ENCODE measurements at places on chromosomes 13 and 19.

DNA sequence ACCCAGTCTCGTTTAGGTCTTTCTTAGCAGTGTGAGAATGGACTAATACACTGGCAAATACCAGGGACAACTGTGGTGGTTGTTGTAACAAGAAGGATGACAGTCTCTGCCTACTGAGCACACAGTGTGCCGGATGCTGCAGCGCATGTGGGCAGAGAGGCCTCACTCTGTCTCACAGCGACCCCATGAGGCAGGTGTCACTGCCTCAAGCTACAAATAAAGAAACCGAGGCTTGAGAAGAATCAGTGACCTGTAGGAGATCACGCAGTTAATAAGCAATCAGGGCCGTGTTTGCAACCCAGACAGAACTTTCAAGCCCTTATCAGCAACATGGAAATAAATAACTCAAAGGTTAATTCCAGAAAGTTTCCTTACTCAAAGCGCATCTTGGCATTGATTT lies 40.5 kb upstream of the GAS6 start:
- DNase-seq = peak; percentile 23

DNA sequence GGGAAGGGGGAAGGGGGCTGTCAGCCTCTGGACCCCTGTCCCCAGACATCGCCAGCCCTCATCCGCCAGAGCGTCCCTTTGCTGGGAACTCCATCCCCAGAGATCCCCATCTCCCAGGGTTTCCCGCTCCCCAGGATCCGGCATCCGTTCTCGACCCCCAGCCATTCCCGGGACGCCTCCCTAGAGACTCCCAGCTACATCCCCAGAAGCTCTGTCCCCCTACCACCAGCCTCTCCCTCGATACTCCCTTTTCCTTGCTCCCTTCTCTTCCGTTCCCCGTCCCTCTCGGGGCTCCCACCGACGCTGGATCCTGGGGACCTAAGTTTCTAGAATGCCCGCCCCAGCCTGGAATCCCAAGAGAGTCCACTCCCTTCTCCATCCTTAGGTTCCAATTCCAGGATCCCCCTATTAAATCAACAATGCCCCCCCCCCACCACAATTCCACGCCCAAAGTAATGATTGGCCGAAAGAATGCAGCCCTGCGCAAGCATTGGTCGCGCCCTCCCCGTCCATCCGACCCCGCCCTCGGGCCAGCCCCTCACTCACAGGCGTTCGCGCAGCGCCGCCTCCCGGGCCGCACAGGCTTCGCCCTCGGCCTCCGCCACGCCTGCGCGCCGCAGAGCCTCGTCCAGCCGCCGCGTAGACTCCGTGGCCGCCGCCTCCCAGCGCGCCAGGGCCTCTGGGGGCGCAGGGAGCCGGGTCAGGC lies 3.2 kb downstream of the CCDC194 start:
- peak; percentile 89 for DNase-seq

- no peak for DNase-seq
Observed at GRCh38 chr19:9139609-9140158, 513 bp upstream of the ZNF317 start.

- DNase-seq = no peak
Observed at GRCh38 chr13:60201286-60201685, 37.6 kb upstream of the DIAPH3 start.

GRCh38 chr13:104773775-104774174 lies 1707.6 kb upstream of the SLC10A2 start:
- no peak for DNase-seq

- DNase-seq = no peak
Observed at GRCh38 chr13:77477299-77477848, 58.1 kb upstream of the SCEL start.

GRCh38 chr13:36033035-36033434 lies 98.1 kb downstream of the DCLK1 start:
- no peak for DNase-seq

GRCh38 chr19:54905803-54906511 lies at the start of gene NCR1:
TSS of gene NCR1 (plus strand) at chr19:54906148. CDS start at chr19:54906188, 40 bp downstream.
- no peak for DNase-seq

DNA sequence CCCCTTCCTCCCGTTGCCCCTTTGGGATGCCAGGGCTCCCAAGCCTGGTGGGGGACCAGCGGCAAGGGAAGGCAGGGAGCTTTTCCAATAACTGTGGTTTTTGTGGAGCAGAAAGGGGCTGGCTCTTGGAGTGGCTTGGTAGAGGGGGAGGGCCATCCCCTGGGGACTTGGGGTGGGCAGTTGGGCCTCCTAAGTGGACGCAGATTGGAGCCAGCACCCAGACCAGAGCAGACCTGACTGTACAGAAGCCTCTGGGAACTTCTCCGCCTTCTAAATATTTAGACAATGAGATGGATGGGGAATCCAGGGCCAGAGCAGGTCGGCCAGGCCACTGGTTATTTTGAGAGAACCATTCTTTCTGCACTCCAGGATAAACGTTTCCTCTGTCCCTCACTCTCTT lies 4.2 kb downstream of the PTGIR start:
- no peak for DNase-seq

GRCh38 chr19:40080289-40080688 lies 10.5 kb downstream of the ZNF780A start:
- no peak for DNase-seq

- no peak for DNase-seq
Observed at GRCh38 chr13:111632906-111633305, 312.5 kb downstream of the TEX29 start.

GRCh38 chr13:30587231-30587630 lies 30.5 kb upstream of the USPL1 start:
- DNase-seq = no peak

GRCh38 chr13:76825430-76825829 lies 60.8 kb downstream of the KCTD12 start:
- DNase-seq = no peak

GRCh38 chr13:99897076-99897440 lies 74.5 kb downstream of the ZIC5 start:
- no peak for DNase-seq

GRCh38 chr13:31334547-31334946 lies 134.8 kb downstream of the B3GLCT start:
- DNase-seq = no peak

DNA sequence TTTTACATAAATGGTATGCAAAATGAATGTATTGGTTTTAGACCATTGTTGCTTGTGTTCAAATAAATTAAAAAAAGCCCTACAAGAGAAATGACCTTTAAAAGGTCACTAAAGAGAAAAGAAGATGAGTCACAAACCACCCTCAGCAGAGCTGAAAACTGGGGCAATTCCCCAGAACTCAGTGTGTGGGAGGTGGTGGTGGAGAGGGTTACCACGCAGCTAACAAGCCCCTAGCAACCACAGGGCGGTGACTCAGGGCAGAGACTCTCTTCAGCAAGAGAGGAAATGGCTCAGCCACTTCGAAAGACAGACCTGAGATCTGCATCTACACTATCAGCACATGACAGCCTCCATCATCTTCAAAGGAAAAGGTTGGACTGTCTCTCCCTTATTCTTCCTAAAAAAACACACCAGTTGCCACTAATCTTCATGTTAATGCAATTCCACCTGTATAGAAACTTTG lies 29.4 kb upstream of the NDFIP2 start:
- peak; percentile 76 for DNase-seq

- DNase-seq = no peak
Observed at GRCh38 chr13:29654384-29654783, 58.9 kb upstream of the SLC7A1 start.

GRCh38 chr13:80430561-80430960 lies 89.6 kb upstream of the SPRY2 start:
- DNase-seq = no peak

- DNase-seq = no peak
Observed at GRCh38 chr19:36449059-36449670, 30.7 kb upstream of the ZFP82 start.

DNA sequence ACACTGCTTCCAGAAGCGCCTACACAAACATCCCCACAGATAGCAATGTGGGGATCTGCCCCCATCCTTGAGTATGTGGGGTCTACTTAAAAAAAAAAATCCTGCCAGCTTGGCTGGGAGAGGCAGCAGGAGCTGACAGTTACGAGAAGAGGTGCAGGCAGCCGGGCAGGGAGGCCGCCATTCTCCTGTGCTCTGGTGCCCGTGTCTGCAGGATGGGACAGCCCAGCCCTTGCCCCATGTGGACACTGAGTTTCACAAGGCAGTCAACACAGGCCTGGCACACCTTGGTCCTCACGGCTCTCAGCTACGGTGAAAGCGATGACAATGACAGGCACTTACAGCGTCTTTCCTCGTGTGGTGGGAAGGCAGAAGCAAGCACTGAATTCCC lies 24.0 kb downstream of the MPND start:
- no peak for DNase-seq

DNA sequence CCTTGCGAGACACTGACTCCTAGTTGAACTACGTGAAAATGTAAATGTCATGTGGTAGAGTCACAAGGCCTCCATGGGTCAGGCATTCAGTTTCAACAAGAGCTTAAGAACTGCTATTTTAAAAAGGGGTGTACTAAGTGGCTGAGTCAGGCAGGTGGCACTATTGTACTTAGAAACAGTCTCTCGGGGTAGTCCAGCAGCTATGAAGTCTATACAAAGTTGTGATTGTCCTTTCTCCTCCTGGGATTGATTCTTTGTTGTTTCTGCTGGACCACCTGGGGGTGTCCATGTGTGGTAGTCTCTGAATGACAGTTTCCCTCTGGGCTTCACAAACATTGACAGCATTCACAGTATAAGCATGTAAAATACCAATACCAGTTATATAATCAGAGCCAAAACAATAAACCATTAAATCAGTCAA lies 33.0 kb downstream of the UGGT2 start:
- no peak for DNase-seq

GRCh38 chr13:52955472-52955874 lies 73.1 kb upstream of the OLFM4 start:
- DNase-seq = no peak

- no peak for DNase-seq
Observed at GRCh38 chr19:51600940-51601580, 29.1 kb downstream of the SIGLEC5 start.

Data from activated CD4-positive, alpha-beta T cell treated with anti-CD3 and anti-CD28 coated beads, Interleukin-2, amount 50 U/mL, for 1 hour (primary cell).